ENCODE measurements at places on chromosomes 3 and 15.
A peak's percentile ranks its signal among the peaks of the same experiment; 100 is the strongest.

- no peak for DNase-seq
These were observed 5.1 kb downstream of the LINGO1 start for GRCh38 chr15:77627581-77627980.

DNA sequence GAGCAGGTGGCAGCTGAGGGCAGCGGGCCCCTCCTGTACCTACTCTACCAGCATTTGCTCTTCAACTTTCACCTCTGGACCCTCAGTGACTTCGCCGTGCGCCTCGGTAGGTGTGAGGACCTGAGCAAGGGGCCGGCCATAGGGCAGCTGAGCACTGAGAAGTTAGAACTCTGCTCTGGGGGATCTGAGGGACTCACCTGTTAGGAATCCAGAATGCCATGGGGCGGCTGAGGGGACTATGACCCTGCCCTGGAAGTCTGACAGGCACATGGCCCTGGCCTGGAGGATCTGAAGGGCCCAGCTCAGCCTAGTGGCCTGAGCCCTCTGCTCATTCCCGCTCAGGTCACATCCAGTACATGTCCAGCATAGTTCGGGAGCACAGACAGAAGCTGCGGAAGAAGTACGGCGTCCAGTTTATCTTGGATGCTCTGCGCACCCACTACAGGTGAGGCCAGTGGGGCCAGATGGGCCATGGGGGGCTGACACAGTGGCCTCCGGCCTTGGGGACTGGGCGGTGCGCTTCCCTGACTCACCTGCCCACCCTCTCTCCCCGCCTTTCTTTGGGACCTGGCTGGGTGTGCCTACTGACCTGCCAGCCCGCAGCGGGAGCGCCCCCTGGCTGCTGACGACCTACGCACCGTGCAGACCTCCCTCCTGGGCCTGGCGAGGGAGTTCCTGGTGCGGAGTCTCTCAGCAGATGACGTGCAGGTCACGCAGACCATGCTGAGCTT, 18.8 kb downstream of the NBEAL2 start:
- DNase-seq, result peak; percentile 59

GRCh38 chr3:33915796-33916546, 117.5 kb downstream of the PDCD6IP start:
- peak; percentile 38 for DNase-seq

DNA sequence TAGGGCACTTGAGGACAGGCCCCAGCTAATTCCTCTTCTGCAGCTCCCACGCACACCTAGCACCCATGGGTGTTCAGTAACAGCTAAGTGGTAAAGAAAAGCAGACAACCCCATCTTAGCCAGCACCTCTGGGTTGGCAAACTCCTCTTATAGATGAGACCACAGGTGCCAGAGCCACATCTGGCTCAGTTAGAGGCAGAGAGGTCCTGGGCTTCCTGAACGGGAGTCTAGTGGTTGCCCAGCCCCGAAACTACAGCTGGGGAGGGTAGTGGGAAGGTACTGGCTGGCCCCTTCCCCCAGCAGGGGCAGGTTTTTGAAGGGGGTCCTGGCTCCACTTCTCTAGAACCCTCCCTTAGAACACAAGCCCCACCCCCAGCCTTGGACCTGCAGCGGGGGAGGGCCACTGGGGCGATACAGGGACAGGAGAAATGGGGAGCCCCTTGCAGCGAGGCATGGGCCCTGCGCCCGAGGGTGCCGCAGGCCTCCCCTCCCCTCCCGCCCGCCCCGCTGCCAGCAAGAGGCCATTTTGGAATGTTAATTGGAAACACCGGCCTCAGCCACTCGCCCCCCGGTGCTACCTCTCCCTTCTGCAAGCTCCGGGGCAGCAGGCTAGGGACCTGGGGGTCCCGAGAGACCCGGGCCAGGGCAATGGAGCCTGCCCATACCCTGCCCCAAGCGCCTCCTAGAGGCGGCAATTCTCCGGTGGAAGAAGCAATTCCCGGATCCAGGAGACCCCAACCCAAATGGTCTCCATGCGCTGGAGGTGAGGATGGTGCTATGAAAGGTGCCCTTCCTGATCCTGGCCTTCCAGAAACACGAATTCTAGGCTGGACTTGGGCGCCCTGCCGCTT, 1.5 kb downstream of the DUSP7 start:
- peak; percentile 46 for DNase-seq

DNA sequence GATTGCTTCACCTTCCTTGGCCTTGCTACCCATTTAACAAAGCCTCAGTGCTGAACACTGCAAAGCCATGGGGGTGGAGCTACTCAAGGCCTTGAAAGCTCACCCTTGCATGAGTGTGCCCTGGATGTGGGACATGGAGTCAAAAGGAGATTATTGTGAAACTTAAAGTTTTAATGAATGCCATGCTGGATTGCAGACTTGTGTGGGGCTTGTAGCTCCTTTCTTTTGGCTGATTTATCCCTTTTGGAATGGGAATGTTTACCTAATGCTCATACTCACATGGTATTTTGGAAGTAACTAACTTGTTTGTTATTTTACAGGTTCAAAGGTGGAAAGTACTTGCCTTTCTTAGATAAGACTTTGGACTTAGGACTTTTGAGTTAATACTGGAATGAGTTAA, 538.5 kb upstream of the NECTIN3 start:
- DNase-seq, result no peak

DNA sequence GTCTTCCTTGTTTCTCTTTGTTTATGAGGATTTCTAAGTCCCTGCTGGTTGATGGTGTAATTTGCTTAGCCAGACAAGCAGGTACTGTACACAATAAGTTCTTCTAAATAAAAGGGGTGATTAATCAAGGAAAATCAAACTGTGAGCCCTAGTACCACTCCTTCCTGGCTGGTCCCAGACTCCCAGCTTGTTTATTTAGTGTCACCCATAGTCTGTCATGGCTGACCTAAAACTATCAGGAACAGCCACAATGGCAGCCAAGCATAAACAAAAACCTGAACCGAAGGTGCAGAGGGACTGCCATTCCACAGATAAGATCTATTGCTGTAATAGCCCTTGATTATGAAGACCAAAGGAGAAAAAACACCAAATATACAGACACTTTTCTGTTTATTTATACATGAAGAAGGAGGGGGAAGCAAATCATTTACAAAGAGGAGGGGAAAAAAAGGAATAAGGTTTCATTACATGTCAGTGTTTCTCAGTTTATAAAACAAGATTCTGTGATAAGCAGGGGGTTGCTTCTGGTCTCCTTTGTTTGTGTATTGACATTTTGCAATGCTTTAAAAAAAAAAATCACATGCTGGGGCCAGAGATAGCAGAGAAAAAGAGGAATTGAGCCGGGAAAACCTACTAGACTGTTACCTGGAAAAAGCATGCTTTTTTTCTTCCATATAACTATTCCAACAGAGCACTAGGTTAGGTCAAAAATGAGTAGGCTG, 182.4 kb upstream of the DPH6 start:
- no peak for DNase-seq
